ENCODE measurements at places on chromosomes 1 and 21.

DNA sequence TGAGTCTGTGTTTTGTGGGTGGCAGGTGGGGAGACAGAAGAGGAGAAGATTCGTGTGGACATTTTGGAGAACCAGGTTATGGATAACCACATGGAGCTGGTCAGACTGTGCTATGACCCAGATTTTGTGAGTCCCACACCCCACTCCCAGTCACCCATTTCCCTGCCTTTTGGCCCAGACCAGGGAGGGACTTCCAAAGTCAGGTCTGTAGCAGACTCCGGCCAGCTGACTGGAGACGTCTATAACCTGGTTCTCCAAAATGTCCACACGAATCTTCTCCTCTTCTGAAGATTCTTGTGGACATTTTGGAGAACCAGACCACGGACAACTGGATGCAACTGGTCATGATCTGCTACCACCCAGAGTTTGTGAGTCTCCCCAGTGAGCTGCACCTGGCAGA, 1.6 kb downstream of the GSTM5 start:
- no peaks in the 10 kb centered on the region for H3K36me3 ChIP-seq
- H3K4me3 ChIP-seq: no peak overlapping the region
- H3K27me3 ChIP-seq: no peaks in the 10 kb centered on the region
- no peak overlapping the region for H3K27ac ChIP-seq
- H3K4me1 ChIP-seq: no peaks in the 10 kb centered on the region
- no peak for ATAC-seq

- no peak for ATAC-seq
- H3K27me3 ChIP-seq: no peaks in the 10 kb centered on the region
- H3K27ac ChIP-seq: no peak overlapping the region
- no peaks in the 10 kb centered on the region for H3K36me3 ChIP-seq
- H3K4me3 ChIP-seq: no peak overlapping the region
Measured at GRCh38 chr1:119816407-119816806, 5.1 kb upstream of the REG4 start.

DNA sequence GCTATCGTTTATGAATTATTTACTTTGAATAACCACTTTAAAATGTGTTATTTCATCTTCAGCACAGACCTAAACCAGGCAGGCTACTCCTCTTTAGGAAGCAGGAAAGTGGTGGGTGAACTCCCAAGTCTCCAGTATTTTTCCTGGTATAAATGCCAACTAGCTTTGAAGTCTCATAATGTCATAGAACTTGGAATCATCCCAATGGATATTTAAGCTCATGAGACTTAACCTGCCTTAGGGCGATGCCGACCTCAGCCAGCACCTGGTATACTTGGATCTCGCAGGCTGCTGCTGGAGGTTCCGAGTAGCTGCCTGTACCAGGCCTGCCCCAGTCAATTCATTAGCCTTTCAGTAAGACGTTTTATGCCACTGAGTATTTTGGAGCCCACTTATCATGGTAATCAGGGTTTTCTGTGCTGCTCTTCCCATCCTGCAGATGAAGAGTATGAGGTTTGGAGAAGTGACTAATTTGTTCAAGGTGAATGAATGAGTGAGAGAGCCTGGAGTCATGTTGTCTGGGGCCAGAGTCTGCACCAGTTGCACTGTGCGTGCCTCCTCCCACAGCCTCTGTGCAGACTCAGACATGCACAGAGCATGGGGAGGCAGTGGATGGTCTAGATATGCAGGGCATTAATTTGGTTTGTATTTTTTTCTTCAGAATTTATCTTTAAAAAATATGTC, 34.9 kb downstream of the VANGL1 start:
- ATAC-seq: no peak
- no peaks in the 10 kb centered on the region for H3K27me3 ChIP-seq
- H3K4me3 ChIP-seq: no peak overlapping the region
- no peaks in the 10 kb centered on the region for H3K36me3 ChIP-seq
- peak overlapping the region; percentile 82 for H3K27ac ChIP-seq
- H3K4me1 ChIP-seq: peaks cover 80% of the 10 kb centered on the region

- peaks cover 31% of the 10 kb centered on the region for H3K27me3 ChIP-seq
- H3K36me3 ChIP-seq: no peaks in the 10 kb centered on the region
- no peak overlapping the region for H3K4me3 ChIP-seq
- no peak for ATAC-seq
- peaks cover 13% of the 10 kb centered on the region for H3K4me1 ChIP-seq
Measured at GRCh38 chr1:39675220-39675619, 3.3 kb upstream of the NT5C1A start.

DNA sequence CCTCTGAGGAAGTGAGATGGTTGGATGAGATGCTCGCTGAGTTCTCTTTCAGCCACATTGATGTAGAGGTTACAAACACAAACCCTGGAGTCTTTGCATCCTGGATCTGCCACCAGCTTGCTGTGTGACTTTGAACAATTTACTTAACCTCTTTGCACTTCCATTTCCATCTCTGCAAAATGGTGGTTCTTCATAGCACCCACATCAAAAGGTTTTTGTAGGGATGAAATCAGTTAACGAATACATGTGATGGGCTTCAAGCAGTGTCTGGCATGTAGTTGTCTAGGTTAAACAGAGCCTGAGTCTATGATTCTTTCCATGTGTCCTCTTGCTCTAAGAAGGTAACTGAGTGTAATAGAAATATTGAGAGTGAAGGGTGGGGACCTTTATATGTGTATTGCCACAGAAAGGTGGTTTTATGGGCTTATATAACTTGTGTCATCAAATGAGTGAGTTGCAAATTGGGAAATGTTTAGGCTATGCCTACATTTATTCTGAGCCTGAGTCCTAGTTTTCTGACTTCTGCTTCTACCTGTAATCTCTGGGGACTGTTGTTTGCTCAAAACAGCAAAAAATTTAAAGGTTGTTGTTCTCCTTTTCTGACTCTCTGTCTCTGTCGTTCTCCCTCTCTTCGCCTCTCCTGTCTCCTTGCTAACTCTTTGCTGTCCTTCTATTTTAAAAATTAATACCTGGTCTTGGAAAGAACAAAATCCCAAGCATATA, 27.3 kb upstream of the LRRN2 start:
- H3K36me3 ChIP-seq: no peaks in the 10 kb centered on the region
- H3K27ac ChIP-seq: no peak overlapping the region
- ATAC-seq: no peak
- peaks cover 33% of the 10 kb centered on the region for H3K27me3 ChIP-seq

GRCh38 chr1:39085174-39085573, 59.0 kb downstream of the NDUFS5 start:
- H3K4me1 ChIP-seq: no peaks in the 10 kb centered on the region
- H3K36me3 ChIP-seq: no peaks in the 10 kb centered on the region
- H3K4me3 ChIP-seq: no peak overlapping the region
- peaks cover 37% of the 10 kb centered on the region for H3K27me3 ChIP-seq
- ATAC-seq: no peak

- no peaks in the 10 kb centered on the region for H3K4me1 ChIP-seq
- H3K27me3 ChIP-seq: peaks cover 8% of the 10 kb centered on the region
- no peaks in the 10 kb centered on the region for H3K36me3 ChIP-seq
- H3K4me3 ChIP-seq: no peak overlapping the region
- ATAC-seq: no peak
- H3K27ac ChIP-seq: no peak overlapping the region
Measured at GRCh38 chr1:31111290-31111951, 45.9 kb upstream of the PUM1 start.

DNA sequence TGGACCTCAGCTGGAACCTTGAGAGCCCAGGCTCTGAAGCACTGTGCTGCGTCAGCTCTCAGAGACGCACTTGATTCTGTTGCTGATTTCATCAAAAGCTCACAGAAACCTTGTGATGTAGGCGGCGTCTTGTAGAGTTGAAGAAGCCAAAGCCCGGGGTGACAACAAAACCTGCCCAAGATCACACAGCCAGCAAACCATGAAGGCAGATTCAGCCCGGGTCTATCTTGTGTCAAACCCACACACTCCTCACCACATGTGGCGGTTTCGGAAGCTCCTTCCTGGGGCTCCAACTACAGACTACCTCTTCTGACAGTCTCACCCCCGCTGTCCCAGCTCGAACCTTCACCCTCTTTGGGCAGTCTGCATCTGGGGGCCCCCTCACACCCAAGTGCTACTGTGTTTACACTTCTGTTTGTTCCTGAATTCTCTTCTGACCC, 50.4 kb downstream of the TENT5C start:
- H3K27me3 ChIP-seq: no peaks in the 10 kb centered on the region
- no peak overlapping the region for H3K27ac ChIP-seq
- no peaks in the 10 kb centered on the region for H3K4me1 ChIP-seq
- peak; percentile 36 for ATAC-seq

- ATAC-seq: no peak
- H3K36me3 ChIP-seq: no peaks in the 10 kb centered on the region
- no peaks in the 10 kb centered on the region for H3K4me1 ChIP-seq
Measured at GRCh38 chr1:29631836-29632805, 395.8 kb downstream of the PTPRU start.

GRCh38 chr1:81672766-81673165, 128.0 kb upstream of the ADGRL2 start:
- H3K27me3 ChIP-seq: no peaks in the 10 kb centered on the region
- H3K4me1 ChIP-seq: peaks cover 22% of the 10 kb centered on the region
- no peak overlapping the region for H3K27ac ChIP-seq
- ATAC-seq: no peak
- no peak overlapping the region for H3K4me3 ChIP-seq

DNA sequence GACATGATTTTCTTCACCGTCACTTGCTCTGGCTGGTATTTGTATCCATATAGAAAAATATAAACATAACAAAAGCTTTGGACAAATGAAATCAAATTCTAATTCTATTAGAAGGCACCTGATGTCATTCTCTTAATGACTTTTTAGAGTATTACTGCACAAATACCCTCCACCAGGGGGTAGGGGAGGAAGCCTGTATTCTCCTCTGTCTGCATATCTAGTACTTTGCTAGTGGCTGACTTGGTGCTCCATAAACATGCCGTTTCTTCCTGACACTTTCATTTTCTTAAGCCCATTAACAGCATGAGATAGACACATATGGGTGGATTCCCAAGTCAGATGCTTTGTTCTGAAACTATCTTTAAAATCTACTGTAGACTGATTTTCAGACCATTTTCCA, 20.6 kb upstream of the KCNJ15 start:
- no peaks in the 10 kb centered on the region for H3K36me3 ChIP-seq
- no peak overlapping the region for H3K4me3 ChIP-seq
- no peak for ATAC-seq
- H3K4me1 ChIP-seq: no peaks in the 10 kb centered on the region

- peaks cover 16% of the 10 kb centered on the region for H3K4me1 ChIP-seq
- H3K4me3 ChIP-seq: no peak overlapping the region
- no peak for ATAC-seq
- H3K27ac ChIP-seq: no peak overlapping the region
- no peaks in the 10 kb centered on the region for H3K27me3 ChIP-seq
Measured at GRCh38 chr1:201675143-201675542, 136.2 kb downstream of the NAV1 start.

GRCh38 chr1:38719880-38720279, 139.7 kb downstream of the RRAGC start:
- no peak overlapping the region for H3K27ac ChIP-seq
- no peaks in the 10 kb centered on the region for H3K36me3 ChIP-seq
- H3K4me3 ChIP-seq: no peak overlapping the region
- no peak for ATAC-seq
- peaks cover 40% of the 10 kb centered on the region for H3K27me3 ChIP-seq
